ENCODE measurements at places on chromosomes 13 and 19. TPM values are rescaled to one million over a fixed set of nuclear protein-coding genes. Genes with fewer than 3 reads are reported as not detected.
A peak's percentile ranks its signal among the peaks of the same experiment; 100 is the strongest.

COQ8B gene
- 51.1 TPM for total RNA-seq

SLC7A10 gene
- 5.4 TPM for total RNA-seq

ZIC5 gene
- total RNA-seq = not detected

ARL11 gene
- 0.98 TPM for total RNA-seq

RAB8A gene
- total RNA-seq = 30.4 TPM

PINLYP gene
- total RNA-seq = 8.8 TPM

PRR36 gene
- not detected for total RNA-seq

NLRP4 gene
- not detected for total RNA-seq

KLK14 gene
- total RNA-seq = not detected

SYNE4 gene
- total RNA-seq = 2.0 TPM

DNA sequence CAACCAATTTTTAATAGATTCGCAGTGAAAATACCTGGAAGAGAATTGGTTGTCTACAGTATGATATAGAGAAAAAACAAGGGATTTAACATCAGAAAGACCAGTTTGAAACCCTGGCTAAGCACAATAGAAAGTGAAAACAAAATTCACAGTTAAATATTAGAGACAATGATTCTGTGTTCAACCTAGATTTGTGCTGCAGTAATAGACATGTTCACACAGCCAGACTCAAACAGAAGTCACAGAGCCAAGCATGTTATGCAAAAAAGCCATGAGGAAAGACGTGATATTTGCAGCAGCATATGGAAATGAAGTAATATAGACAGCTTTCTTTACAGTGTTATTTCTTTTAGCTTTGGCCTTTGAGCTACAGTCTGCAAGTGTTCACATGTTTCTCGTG lies 48.1 kb downstream of the SCEL start:
- DNase-seq = no peak

GRCh38 chr19:41792513-41793413 lies 3.6 kb upstream of the CEACAM3 start:
- no peak for DNase-seq

DNA sequence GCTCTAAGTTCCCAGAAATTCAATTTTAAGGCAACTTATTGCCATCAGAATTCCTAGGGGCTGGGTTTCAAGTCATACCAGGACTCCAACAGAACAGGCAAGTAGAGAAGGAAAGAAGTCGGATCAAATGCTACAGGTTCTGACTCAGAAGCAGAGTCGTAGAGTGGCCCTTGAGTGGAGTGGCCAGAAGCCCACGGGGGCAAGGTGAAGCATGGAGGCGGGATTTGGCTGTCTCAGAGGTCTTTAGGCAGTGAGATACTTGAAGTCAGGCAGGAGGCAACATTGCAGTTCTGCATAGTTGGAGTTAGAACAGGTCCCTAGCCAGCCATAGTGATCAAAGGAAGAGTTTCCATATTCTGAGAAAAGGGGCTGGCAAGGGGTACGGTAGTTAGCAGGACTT lies 111.6 kb downstream of the NHLRC3 start:
- DNase-seq = no peak

DNA sequence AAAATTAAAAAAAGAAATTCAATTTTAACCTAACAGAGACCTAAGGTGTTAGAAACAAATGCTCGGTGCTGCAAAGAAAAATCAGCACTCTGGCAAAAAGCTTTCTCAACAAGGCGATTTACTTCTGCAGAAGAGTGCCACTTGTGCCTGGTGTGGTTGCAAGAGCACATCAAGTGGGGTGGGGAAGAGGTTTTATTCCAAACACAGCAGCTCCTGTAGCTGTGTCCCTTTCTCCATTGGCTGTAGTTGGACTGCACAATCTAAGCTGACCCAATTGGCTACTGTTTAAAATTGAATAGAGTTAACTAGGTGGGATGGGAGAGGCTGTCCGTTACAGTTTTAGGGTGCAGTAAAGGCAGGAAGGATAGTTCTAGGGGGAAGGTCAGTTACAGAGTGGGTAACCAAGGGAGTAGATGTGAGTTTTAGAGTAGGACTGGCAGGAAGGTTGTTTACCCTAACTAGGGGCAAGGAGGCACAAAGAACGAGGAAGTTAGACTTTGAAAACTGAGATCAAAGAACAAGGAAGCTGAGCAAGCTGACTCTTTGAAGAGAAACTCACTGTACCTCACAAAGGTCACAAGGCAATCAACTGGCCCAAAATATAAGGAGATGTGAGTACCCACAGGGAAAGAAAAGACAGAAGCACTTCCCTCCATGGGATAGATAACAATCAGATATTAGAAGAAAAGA lies 145.7 kb downstream of the LIG4 start:
- DNase-seq = no peak

GRCh38 chr19:5983367-5983955 lies 5.5 kb upstream of the RANBP3 start:
- DNase-seq = no peak

- DNase-seq = no peak
These were observed 958 bp upstream of the OBI1 start for GRCh38 chr13:78659732-78660494.

DNA sequence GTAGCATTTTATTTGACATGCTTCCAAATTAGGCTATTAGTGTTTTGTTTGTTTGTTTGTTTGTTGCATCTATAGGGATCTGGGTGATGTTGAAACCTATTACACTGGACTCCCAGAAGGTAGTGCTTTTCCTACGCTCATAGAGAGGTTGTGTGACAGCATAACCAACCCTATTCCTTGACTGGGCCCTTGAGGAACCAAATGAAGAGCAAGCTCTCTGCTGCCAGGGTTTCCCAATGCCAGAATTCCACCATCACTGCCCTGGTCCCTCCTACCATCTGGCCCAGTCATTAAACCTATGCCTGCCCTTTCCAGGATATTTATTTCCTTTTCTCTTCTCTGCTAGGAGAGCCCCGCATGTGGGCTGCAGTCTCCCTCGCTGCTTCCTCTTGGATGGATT lies 210.6 kb downstream of the IRS2 start:
- no peak for DNase-seq

GRCh38 chr19:38434549-38435051 lies 1.1 kb downstream of the RYR1 start:
- no peak for DNase-seq

GRCh38 chr13:65453982-65454381 lies 1776.2 kb downstream of the PCDH9 start:
- DNase-seq = no peak

DNA sequence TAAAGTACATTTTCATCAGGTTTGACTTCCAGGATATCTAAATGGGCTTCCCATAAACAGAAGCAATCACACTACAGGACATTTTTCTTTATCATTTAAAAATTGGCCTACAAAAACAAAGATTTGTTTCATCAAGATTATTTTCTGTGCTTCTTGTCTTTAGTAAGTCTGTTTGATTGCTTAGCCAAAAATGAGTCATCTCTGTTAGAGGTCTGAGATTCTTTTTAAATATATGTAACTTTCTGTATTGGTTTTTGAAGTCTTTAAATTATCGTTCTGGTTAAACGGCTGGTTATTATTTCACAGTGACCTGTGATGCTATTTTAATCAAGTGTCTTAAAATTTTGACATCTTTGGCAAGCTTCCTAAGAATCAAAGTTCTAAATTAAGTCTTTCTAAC lies 62.7 kb downstream of the SLITRK1 start:
- no peak for DNase-seq

DNA sequence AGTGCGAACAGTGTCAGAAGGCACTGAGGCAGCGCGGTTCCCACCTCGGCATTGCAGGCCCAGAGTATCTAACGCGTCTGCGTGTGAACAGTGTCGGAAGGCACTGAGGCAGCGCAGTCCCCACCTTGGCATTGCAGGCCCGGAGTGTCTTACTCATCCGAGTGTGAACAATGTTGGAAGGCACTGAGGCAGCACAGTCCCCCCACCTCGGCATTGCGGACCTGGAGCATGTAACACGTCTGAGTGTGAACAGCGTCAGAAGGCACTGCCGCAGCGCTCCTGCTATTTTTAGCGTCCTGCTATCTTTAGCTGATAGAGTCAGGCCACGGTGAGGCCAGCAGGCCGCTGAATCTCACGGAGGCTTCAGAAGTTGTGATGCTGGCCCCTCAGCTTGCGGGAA lies 39.6 kb downstream of the ATP11A start:
- no peak for DNase-seq

GRCh38 chr19:10104665-10105508 lies 1.3 kb upstream of the PPAN start:
- peak; percentile 90 for DNase-seq

DNA sequence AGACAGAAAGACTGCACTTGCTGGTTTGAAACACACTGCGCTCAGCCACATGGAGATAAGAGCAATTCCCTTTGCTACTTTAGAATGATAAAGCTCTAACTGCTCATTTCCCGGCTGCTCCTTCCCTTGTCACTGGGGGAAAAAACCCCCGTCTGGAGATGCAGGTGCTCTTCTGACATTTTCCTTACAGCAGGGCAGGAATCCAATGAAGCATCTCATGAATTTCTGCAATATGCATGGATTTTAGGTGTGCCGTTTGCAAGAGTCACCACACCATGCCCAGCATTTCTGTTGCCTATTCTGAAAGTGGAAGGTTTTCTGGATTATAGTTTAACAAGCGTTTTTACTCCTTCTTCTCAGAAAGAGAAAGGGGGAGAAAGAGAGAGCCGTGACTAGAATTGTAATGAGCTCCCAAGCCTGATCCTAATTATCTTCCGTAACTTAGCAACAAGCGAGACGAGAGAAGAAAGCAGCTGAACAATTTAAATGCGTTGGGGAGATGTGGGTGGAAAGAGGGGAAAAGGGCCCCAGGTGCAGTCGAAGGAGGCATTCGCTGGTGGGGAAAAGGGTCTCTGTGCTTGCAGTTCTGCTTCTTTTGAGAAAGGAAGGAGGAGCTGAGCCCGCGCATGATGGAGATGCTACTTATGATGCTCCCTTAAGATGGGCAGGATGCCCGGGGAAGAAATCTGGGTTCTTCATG lies 76.6 kb upstream of the SPATA13 start:
- DNase-seq = no peak

DNA sequence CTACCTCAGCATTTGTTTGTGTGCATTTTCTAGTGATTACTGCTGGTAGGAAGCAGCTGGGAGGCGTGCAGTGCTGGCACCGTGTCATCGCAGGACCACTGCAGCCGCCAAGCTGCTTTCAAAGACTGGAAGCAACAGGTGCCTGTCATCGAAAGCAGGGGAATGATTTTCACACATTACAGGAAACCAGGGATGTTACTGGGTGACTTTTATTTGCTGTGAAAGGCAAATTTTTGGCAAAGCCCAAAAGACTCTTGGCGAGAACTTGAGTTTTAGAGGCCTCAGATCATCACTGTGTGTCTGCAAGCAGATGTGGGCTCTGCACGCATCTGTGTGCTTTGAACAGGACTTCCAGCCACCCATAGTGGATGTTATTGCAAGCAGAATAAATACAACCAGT lies 176.4 kb downstream of the FLT1 start:
- DNase-seq = no peak

DNA sequence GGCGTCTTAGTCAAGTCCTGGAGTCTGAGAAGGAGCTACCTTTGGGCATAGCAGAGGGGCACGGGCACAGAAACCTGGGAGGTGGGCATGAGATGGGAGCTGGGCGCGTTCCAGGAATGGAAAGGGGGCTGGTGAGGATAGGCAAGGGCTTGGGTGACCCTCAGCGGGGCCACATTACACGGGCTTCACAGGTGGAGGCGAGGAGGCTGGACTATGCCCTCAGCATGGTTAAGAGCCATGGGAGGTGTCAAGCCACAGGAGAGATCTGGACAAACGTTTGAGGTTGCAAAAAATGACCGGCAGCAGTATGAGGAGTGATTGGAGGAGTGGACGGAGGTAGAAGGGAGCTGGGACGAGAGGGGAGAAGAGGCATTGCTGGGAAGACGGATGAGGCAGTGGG lies 21.5 kb downstream of the NECTIN2 start:
- DNase-seq = no peak

- DNase-seq = no peak
These were observed 238.8 kb upstream of the PCDH20 start for GRCh38 chr13:61654481-61654880.

DNA sequence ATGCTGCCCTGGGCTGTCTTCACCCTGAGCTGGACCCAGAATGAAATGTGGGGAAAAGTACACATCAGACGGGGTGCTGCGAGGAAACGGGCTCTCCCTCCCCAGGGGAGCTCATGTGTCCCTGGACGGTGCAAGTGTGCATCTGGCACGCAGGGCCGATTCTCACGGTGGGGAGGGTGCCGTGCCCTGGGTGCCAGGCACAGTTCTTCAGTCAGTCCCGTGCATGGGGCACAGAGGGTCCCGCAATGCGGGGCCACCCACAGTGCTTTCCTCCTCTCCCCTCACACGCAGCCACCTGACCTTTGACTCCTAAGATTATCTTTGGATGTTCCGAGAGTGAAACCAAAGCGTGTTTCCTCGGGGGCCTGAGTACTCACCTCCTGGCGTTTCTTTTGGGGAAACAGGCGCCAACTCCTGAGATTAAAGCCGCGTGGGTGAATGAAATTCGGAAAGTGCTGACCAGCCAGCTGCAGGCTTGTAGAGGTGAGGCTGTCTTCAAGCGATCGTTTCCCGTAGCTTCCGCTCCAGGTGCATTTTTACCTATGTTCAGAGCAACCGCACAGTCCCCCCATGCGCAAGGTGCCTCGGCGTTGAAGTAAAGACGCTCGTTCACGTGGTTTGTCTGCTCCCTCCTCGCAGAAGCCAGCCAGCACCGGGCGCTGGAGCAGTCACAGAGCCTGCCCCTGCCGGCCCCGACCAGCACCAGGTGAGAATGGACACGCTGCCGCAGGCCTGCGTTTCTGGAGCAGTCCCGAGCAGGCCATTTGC lies 17.5 kb upstream of the F7 start:
- no peak for DNase-seq

DNA sequence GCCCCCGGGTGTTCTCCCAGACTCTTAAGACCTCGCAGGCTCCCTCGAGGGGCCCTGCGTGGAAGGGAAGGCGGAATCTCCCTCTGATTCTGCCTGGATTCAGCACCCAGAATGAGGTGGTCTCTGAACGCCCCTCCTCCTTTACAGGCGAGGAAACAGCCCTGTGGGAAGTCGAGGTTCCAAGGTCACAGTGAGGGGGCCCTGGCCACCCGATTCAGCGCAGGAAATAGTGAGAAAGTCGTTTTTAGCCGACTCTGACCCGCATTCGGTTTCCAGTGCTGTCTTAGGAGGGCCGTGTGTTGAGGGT lies 1.1 kb downstream of the BSG start:
- DNase-seq = no peak

DNA sequence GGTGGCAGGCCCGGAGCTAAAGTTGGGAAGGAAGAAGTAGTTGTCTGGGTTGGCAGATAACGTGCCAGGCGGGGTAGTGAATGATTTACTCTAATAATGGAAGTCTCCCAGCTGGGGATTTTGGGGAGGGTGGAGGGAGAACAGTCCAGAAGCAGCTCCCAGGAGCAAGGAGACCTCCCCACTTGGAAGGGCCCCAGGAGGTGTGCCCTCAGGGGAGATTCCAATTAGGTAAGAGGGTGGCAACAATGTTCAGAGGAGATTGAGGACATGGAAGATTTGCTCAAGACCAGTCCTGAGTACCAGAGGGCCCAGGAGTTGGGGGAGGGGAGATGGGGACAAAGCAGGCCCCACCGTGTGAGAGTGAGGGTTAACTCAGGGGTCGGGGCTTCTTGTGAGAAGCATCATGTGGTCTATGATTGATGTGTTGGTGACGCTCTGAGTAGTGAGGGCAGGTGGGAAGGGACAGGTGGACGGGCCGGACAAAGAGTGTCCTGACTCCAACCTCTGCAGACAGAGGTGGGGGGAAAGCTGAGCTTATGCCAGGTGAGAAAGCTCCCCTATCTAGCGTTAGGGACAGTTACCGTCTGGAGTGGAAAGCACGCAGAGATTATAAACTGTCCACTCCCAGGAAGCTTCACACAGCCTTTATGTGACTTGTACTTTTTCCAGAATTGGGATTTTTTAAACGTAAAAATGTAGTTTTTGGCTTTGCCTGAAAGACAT lies 3.5 kb downstream of the SPINT2 start:
- no peak for DNase-seq

- DNase-seq = no peak
These were observed 636.2 kb downstream of the DIAPH3 start for GRCh38 chr13:59527500-59527899.
